SJSA1 (cell line): ENCODE measurements at places on chromosomes 1 and 21.

DNA sequence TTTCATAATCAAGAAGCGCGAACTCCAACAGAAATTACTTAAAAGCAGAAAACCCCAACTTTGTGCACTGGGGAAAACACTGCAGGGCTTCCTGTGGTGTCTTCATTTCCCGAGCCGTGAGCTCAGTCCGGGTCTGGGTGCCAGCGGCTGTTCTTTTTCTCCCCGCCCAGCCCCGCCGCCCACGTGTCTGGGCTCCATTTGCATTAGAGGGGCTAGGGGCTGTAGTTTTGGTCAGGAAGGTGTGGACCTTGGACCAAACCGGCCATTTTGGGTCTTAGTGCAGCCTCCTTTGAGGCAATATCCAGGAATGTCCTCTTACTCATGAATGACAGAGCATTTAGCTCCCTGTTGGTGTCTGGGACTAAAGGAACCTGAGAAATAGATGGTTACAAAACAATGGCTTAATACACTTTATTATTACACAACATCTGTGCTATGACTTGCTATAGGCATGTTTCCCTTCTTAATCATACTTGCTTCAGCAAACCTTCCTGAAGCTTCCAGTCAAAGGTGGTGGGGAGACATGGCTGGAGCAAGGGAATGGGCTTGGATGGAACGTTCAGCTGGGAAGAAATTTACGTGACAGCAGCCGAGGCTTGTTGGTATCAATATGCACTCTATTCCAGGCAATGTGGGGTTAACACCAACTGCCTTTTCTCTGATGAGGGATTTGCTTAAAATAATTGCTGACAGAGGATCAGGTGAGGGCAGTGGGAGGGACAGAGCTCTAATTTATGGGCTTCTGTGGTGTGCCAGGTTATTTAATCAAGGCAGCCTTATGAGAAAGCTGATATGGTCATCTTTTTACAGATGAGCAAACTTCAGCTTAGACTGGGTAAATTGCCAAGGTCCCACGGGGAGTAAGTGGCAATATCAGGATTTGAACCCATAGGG, 1.1 kb downstream of the AGTRAP start:
- H3K36me3 ChIP-seq: no peaks in the 10 kb centered on the region
- no peaks in the 10 kb centered on the region for H3K27me3 ChIP-seq
- peaks cover 12% of the 10 kb centered on the region; the same call in 1 of the 2 replicates for H3K4me1 ChIP-seq
- peak; percentile 40 for DNase-seq
- H3K27ac ChIP-seq: peak overlapping the region; percentile 17; the same call in 1 of the 2 replicates
- H3K4me3 ChIP-seq: peak overlapping the region; percentile 62

DNA sequence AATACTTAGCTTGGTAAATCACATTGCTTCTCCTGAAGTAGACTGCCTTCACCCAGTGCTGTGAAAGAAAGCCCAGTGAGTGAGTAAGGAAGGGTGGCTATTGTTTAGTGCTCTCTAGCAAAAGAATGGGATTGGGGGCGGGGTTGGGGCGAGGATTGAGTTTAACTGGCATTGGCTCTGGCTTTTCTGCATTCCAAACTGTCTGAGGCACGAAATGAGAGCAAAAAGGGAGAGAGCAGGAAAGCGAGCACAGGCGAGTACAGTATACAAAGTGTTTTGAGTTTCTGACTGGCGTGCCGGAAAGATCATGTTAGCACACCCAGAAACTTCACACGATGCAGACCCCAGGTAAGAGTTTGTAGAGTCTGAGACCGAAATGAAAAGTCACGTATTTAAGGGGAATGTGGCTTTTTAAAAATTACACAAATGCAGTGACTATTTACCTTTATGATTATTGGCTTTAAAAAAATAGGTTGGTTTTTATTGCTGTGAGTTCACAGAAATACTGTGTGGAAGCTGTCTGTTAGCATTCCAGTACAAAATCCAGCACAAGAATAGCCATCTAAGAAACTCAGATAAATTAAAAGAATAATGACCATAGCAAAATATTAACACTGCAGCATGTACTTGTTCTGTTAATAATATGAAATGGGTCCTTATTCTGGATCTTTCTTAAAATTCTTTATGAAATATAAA, 155.4 kb downstream of the CLEC20A start:
- H3K27ac ChIP-seq: peak overlapping the region; percentile 26
- no peaks in the 10 kb centered on the region for H3K27me3 ChIP-seq
- peaks cover 33% of the 10 kb centered on the region for H3K4me1 ChIP-seq
- no peaks in the 10 kb centered on the region for H3K36me3 ChIP-seq
- H3K4me3 ChIP-seq: peak overlapping the region; percentile 21

GRCh38 chr1:171911506-171911905, 70.2 kb downstream of the DNM3 start:
- no peak overlapping the region for H3K4me3 ChIP-seq
- H3K27ac ChIP-seq: no peak overlapping the region
- no peaks in the 10 kb centered on the region for H3K27me3 ChIP-seq
- no peaks in the 10 kb centered on the region for H3K36me3 ChIP-seq

DNA sequence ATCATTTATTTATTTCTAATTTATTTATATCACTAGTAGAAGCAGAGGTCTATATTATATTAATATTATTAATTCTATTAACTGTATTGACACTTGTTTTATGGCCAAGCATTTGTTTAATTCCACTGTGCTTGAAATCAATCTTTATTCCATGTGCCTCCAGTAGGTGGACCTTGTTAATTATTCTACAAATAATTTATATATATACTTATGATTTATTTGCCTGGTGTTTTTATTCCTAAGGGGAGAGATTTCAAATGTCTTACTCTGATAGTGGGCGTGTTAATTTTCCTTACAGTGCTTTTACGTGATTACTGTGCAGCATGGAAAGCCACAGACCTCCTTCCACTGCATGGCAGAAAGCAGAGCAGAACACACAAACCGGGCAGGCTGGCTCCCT, 17.5 kb upstream of the OR6N2 start:
- H3K4me3 ChIP-seq: no peak overlapping the region
- H3K27ac ChIP-seq: no peak overlapping the region
- DNase-seq: no peak
- 0 out of 2 replicates have a peak, but pooled peaks cover 3% of the 10 kb centered on the region for H3K27me3 ChIP-seq

- H3K27me3 ChIP-seq: no peaks in the 10 kb centered on the region
- H3K36me3 ChIP-seq: no peaks in the 10 kb centered on the region
- H3K4me1 ChIP-seq: peaks cover 7% of the 10 kb centered on the region
- H3K4me3 ChIP-seq: no peak overlapping the region
- DNase-seq: no peak
- H3K27ac ChIP-seq: no peak overlapping the region
Measured at GRCh38 chr1:222290866-222291265, 257.0 kb downstream of the HHIPL2 start.

DNA sequence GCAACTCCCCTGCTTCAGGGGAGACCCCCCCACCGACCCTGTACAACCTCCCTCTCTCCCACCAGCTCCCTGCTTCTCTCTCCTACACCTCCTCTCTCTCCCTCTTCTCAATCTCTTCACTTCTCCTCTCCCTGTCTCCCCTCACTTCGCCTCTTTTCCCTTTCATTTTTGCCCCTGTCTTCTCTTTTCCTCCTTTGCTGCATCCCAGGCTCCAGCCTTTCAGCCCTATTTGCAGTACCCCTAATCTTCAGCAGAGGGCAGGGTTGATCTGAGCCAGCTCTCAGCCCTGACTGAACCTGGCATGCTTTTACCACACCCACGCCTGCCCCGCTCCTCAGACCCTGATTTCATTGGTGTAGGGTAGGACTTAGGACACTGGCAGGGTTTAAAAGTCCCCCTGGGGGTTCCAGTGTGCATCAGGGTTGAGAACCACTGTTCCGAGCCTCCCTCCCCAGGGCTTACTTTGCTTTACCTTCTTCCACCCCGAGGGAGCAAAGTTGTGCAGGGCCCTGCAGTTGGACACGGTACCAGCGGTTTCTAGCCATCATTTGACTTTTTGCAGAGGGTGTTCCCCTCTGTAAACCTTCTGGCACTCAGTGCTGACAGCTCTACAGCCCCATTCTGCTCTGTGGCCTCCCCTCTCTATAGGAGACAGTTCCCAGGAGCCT, 67.3 kb upstream of the CNTN2 start:
- H3K36me3 ChIP-seq: no peaks in the 10 kb centered on the region
- peak; percentile 31 for DNase-seq
- H3K27me3 ChIP-seq: peaks cover 16% of the 10 kb centered on the region
- no peaks in the 10 kb centered on the region for H3K4me1 ChIP-seq

DNA sequence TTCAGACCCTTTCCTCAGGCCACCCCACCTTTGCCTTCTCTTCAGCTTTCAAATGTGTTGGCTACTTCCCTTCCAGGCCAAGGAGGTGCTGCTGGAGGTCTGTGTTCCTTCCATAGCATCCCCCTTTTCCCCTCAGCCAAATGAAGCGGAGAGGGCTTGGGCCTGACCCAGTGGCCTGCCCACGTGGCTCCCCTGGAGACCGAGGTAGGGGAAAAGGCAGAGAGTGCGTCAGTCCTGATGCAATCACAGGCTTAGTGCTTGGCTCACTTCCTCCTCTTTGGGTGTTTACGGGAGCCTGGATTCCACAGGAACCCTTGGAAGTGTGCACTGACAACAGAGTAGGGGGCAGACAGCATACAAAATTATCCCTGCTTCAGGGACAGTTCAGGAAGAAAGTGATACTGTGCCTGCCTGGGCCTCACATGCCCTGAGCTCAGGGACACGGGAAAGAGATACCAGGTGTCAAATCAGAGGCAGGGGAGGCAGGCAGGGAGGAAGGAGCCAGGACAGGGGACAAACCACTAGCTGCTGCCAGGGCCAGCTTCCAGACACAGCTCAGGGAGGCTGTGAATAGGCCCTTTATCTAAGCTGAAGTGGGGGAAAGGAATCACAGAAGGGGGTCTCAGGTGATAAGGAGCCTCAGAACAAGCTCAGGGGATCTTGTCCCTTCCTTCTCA, 16.6 kb upstream of the PTP4A2 start:
- H3K27ac ChIP-seq: peak overlapping the region; percentile 82
- H3K4me1 ChIP-seq: peaks cover 25% of the 10 kb centered on the region
- H3K36me3 ChIP-seq: no peaks in the 10 kb centered on the region
- no peak overlapping the region for H3K4me3 ChIP-seq
- H3K27me3 ChIP-seq: no peaks in the 10 kb centered on the region

DNA sequence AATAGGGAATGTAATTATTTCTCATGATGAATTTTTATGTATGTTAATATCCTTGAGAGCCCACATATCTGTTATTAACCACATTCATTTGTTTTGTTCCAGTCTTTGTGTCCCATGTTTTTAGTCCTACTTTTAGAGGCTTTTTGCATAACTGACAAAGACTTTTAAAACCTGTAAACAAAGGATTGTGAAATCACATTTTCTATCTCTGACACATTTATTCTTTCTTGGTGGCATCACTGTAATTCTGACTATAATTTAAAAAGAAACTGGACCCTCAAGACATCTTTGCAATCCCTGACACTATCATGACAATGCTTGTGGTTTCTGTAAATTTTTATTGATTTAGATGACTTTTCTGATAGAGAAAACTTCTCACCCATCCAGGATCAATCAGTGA, 313.1 kb downstream of the SIPA1L2 start:
- peaks cover 4% of the 10 kb centered on the region; the same call in 1 of the 2 replicates for H3K4me1 ChIP-seq
- no peaks in the 10 kb centered on the region for H3K36me3 ChIP-seq
- H3K4me3 ChIP-seq: no peak overlapping the region
- H3K27me3 ChIP-seq: no peaks in the 10 kb centered on the region

GRCh38 chr1:32014199-32014947, 705 bp downstream of the KHDRBS1 start:
- peak overlapping the region; percentile 95 for H3K27ac ChIP-seq
- H3K27me3 ChIP-seq: no peaks in the 10 kb centered on the region
- peak overlapping the region; percentile 96 for H3K4me3 ChIP-seq
- DNase-seq: peak; percentile 53
- peaks cover 19% of the 10 kb centered on the region for H3K4me1 ChIP-seq
- peaks cover 49% of the 10 kb centered on the region for H3K36me3 ChIP-seq

GRCh38 chr21:15520811-15521643, 208.8 kb upstream of the USP25 start:
- DNase-seq: no peak
- no peak overlapping the region for H3K4me3 ChIP-seq
- no peak overlapping the region for H3K27ac ChIP-seq
- H3K4me1 ChIP-seq: no peaks in the 10 kb centered on the region
- H3K27me3 ChIP-seq: no peaks in the 10 kb centered on the region

- no peak overlapping the region for H3K27ac ChIP-seq
- no peaks in the 10 kb centered on the region for H3K36me3 ChIP-seq
- H3K4me1 ChIP-seq: peaks cover 27% of the 10 kb centered on the region
- H3K27me3 ChIP-seq: no peaks in the 10 kb centered on the region
Measured at GRCh38 chr1:30088594-30088993, 634.8 kb downstream of the MATN1 start.

DNA sequence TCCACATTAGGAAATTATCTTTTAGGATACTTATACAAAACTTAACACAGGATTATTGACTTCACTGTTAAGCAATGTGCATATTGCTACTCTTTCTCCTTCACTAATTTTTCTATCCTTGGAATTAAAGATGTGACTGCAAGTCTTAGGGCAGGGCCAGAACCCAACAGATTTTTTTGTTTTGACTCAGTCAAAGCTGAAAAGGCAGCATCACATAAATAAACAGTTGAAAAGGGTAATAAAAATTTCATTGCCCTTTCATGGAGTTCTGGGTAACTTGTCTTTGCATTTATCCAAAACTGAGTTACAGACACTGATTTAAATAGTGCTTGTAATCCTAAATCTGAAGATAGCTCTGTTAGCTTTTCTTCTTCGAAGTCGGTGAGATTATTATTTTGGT, 1.9 kb upstream of the TMEM35B start:
- peaks cover 21% of the 10 kb centered on the region for H3K36me3 ChIP-seq
- H3K27me3 ChIP-seq: no peaks in the 10 kb centered on the region
- peaks cover 33% of the 10 kb centered on the region for H3K4me1 ChIP-seq

DNA sequence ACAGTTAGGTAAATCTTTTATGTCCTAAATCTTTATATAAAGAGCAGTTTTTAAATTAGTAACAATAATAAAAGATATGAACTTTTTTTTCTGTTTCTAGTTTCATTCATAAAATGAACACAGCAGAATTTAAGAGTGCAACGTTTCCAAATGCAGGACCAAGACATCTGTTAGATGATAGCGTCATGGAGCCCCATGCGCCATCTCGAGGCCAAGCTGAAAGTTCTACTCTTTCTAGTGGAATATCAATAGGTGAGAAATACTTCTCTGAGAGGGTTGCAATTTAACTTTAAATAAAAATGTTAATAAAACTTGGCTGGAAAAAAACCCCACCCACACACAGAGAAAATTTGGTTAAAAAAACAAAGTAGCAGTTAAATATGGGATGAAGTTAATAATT, 15.0 kb upstream of the ANGPTL1 start:
- DNase-seq: no peak
- H3K4me3 ChIP-seq: no peak overlapping the region
- no peaks in the 10 kb centered on the region for H3K27me3 ChIP-seq
- no peaks in the 10 kb centered on the region for H3K4me1 ChIP-seq

DNA sequence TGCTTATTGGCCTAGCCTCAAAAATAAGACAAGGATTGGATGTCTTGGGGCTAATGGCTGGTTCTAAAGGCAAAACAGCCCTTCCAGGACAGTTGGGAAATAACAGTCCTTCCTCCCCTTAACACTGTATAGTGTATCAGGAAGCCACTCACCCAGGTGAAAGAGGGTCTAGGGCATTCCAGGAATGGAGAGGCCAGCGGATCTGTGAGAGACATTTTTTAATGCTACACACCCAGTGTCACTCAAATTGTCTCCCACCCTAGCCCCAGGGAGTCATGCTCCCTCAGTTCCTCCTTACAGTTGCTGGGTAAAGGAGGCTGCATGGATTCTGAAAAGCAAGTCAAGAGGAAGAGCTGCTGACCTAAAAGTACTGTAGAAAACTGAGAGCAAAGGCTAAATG, 24.1 kb upstream of the EXO1 start:
- peaks cover 17% of the 10 kb centered on the region for H3K4me1 ChIP-seq
- H3K27me3 ChIP-seq: no peaks in the 10 kb centered on the region
- no peak overlapping the region for H3K27ac ChIP-seq

- peaks cover 10% of the 10 kb centered on the region for H3K4me1 ChIP-seq
- H3K4me3 ChIP-seq: no peak overlapping the region
- H3K27ac ChIP-seq: no peak overlapping the region
- H3K27me3 ChIP-seq: no peaks in the 10 kb centered on the region
- no peak for DNase-seq
Measured at GRCh38 chr1:160436966-160437365, 36.6 kb downstream of the VANGL2 start.
